ENCODE measurements at places on chromosomes 12 and 14.

DNA sequence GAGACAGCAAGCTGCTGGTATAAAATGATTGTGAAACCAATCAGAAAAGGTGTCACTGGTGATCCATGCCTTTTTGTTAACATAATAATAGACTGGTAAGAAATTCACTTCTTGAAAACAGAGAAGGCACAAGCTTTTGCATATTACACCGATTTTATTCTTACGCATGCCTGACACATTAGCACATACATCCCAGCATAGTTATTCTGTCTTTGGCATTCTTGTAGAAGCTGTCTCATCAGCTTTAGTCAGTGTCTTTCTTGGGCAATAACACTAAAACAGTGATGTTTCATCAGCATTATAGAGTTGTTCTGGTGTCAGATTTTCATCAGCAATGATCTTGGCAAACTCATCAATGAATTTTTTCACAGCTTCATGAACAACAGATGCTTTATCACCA lies 283.4 kb upstream of the TMTC1 start:
- DNase-seq, result no peak

- DNase-seq, result no peak
Observed at GRCh38 chr12:101781834-101782233, 42.6 kb upstream of the SYCP3 start.

DNA sequence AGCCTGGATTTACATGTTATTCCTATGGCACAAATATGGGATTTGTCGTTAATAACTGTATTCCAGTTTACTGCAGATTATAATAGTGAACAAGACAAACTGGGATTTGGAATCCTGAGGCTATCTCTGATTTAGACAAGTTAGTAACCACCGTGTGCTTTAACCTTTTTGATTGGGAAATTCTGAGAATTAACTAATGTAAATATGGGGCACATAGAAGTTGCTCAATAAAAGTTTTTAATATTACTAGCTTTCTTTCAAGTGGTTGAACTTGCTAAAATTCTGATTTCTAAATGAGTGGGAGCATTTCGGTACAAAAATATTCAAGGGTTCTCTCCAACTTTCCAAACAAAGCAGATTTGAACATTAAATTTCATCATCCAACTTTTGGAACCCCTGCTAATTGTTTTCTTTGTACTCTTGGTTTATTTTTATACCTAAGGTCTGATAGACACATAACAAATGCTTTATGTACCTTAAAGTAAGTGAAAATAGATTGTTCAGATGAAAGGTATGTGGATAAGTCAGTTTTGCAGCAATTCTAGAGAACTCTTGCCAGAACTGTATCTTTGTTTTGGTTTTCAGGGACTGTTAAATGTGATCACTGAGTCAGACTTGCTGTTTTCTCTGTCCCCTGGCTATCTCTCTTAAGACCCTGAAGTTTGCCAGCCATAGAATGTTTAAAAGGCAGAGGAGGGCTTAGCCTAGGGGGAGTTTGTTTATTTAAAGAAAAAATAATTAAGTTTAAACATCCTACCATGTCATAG lies 57.5 kb downstream of the FRS2 start:
- no peak for DNase-seq

- no peak for DNase-seq
Observed at GRCh38 chr12:95554532-95555071, 3.3 kb upstream of the USP44 start.

DNA sequence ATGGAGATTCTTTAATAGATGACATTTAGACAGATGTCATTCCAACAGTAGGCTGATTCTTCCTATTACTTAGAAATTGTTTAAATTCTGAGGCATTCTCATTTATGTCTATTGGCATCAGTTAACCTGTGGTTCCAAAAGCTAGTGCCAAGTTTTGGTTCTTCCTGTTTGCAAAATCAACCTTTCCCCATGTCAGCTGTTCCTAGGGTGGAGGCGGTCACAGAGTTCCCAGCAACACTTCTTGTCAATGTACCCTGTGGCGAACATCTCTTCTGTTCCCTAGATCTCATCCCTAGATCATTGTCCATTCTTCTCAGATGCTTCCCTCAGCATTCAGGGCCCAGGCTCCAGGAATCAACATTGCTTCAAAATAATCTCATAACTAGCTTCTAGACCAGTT lies 140.9 kb downstream of the PHLDA1 start:
- DNase-seq, result no peak

DNA sequence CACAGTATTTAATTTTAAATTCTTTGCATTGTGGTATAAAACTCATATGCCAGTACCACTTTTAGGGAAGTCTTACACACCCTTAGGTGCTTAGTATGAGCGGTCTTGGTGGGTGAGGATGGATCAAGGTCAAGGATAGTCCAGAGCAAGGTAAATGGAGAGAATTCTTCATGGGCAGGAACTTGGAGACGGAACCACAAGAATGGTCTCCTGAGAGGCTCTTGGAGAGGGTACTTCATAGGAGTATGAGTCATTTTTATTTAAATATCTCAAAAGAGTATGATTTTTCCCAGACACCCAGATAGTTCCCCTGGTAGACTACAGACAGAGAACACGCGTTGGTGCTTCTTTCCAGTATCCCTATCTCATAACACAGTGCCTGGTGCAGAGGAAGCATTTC lies 21.9 kb downstream of the HSPB8 start:
- DNase-seq, result no peak

DNA sequence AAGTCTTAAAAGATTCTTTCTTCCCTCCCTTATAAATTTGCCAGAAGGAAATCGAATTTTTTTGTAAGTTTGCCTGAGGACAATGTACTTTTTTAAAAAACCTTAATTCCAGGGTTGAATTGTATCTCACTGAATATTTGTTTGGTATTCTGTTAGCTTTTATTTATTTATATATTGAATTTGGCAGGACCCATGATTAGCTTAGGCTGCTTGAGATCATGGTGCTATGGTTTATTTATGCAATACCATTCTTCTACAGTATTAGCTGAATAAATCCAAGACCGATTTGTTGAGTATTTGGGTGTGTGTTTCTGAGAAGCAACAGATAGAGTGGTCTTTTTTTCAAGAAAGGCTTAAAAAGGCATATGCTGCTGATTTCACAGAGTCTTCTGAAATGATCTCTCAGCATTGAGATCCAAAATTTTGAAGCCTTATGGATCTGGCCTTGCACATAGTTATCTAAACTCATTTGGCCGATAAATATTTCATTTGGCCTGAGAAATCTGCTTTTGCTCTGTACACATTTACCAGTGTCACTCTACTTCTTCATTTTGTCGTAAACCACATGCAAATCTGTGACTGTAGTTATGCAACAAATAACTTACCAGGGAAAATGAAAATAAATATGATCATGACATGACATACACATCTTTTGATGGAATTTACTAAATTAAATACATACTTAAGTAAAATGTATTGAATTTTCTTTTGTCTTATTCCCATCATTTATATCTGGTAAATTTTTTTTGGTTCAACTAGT lies 265.8 kb upstream of the FLRT2 start:
- DNase-seq, result no peak

GRCh38 chr12:94091624-94092023 lies 56.8 kb upstream of the PLXNC1 start:
- DNase-seq, result no peak

DNA sequence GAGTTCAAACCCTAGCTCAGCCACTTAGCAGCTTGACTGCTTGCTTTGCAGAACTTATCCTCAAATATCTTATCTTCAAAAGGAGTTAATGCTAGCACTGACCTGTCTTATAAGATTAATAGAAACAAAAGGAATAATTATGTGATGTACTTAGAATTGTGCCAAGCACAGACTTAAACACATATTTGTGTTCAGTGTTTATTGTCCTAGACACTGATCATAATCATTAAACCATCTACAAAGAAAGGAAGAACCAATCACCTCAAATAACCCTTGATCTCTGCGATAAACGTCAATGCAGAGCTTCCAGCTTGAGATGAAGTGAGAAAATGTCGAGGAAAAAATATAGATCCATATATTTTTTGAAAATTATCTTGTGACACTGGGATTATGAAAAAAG lies 73.1 kb downstream of the ATXN7L3B start:
- DNase-seq, result no peak

GRCh38 chr14:39558525-39558924 lies 126.3 kb upstream of the FBXO33 start:
- DNase-seq, result no peak

DNA sequence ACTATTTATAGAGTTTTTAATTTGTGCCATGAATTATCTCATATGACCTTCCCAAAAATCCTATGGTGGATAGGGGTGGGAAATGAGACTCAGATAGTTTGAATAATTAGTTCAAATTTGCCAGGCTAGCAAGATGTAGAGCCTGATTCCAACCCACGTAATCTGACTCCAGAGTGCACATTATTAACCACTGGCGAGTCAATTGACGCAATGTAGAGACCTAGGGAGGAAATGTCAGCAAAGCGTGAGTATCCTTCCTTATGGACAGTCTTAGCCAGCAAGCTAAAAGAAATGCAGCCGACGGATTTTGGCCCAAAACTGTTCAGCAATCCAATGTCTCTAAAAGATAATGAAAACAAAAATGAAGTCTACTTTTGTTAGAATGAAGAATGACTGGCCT lies 193.3 kb upstream of the KRR1 start:
- DNase-seq, result no peak

DNA sequence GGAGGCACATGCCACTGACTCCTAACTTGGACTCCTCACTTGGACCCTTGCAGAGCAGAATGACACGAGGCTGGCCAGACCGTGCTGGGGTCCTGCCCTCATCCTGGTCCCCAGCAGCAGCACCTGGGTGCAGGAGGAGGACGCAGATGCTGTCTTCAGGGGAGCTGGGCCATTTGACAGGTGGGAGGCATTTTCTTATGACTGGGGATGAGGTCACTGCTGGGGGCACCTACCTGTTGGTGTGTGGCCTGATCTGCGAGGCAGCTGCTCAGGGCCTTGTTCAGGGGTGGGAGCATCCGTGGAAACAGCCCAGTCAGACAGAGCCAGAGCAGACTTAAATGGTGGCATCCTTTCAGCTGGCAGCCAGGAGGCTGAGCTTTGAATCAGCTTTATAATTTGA lies 57.3 kb downstream of the CACNA1C start:
- no peak for DNase-seq

DNA sequence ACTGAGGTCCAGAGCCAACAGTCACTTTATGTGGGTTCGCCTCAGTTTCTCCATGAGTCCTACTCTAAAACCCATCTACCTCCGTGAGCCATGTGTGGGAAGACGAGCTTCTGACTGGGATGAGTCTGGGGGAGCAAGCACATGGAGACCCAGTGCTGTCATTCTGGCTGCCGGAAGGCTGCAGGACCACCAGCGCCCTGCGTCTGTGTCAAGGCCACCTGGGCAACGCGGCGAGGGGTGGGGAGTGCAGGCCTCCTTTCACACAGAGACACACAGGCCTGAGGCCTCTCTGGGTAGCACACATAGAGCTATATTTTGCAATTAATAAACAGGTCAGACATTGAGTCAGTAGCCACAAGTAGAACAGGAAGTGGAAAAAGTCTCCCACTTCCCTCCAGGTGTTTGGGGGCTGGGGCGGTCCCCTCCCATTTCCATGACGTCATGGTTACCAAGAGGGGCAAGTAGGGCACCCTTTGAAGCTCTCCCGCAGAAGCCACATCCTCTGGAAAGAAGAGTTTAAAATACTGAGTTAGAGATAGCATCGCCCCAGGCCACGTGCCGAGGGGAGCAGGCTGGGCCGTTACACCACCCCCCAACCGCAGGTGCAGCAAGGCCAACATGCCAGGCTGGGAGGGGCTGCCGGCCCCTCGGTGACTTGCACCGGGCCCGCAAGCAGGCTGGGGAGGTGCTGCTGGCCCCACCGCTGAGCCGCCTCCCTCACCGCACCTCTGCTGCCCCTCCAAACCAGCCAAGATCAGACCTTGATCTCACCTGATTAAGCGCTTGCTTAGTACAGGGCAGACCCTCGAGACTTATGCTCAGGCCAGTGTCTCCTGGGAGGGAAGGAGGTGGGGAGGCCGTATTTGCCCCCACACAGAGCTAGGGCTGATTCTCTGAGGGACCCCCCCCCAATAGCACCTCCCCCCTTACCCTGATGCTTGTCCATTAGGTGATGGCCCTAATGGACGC lies 32.7 kb downstream of the DAD1 start:
- DNase-seq, result peak; percentile 80

DNA sequence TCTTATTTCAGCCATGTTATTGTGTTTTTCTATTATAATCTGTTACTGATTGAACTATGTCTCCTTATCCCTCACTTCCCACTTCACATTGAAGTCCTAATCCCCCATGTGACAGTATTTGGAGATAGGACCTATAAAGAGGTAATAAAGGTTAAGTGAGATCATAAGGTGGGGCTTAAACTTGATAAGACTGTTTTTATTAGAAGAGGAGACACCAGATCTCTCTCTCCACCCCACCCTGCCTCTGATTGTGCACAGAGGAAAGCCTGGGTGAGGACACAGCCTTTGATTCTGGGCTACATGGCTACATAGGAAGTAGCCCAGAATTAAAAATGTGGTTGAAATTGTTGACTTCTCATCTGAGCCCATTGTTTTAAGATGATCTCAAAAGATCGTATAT lies 414.7 kb downstream of the SLC16A7 start:
- no peak for DNase-seq

GRCh38 chr14:50015716-50016115 lies 100.7 kb downstream of the VCPKMT start:
- DNase-seq, result no peak

- no peak for DNase-seq
Observed at GRCh38 chr12:2190896-2191533, 138.2 kb downstream of the CACNA1C start.

GRCh38 chr12:29589286-29589820 lies 91.9 kb upstream of the OVCH1 start:
- DNase-seq, result no peak

DNA sequence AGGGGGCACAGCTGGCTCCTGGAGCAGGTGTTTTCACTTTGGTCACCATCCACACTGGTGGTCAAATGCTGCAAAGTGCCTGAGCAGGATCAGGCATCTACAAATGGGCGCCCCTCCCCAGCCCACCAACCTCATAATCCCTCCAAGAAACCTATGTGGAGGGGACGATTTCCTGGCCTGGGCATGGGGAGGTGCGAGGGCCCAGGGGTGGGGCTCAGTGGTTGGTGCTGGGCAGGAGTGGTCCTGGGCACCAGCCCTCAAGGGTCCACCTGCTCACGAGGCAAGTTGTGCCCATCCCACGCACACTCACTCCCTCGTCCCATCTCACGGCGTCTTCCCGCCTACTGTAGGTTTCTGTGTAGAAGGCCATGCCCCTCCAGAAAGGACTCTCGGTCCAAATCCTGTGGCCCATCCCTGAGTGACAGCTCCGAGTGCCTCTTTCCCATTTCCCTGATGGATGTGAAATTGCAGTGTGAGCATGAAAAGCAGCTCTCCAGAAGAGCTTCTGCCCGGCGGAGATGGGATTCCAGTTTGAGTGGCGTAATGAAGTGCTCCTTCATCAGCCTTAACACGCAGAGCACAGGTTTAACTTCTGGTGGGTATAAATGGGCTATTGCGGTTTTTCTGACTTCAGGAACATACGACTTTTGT lies 36.9 kb downstream of the SLC15A4 start:
- DNase-seq, result no peak

GRCh38 chr14:81286574-81287370 lies 66.0 kb upstream of the GTF2A1 start:
- no peak for DNase-seq

DNA sequence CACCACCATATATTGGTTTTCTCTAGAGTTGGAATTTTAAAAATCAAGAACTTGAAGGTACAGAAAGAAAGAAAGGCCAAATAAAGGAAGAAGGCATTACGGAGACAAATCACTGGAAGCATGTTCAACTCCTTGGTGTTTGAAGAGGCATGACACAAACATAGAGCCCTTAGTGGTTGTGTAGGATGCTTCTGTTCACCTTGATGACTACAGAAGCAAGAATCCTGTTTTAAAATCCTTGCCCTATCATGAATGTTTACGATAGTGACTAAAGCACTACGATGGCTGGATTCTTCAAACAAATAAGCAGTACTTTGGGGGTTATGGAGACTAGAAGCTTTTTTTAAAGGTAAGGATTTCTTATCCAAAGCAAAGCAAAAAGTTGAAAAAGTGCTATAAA lies 10.3 kb upstream of the ISM2 start:
- DNase-seq, result no peak

Measured in activated CD8-positive, alpha-beta memory T cell treated with anti-CD3 and anti-CD28 coated beads for 48 hours (primary cell).